Stimulated activated CD8-positive, alpha-beta memory T cell treated with anti-CD3 and anti-CD28 coated beads, Interleukin-15, amount 100 ng/mL, for 24 hours (primary cell): ENCODE measurements at places on chromosomes 5 and 9.

DNA sequence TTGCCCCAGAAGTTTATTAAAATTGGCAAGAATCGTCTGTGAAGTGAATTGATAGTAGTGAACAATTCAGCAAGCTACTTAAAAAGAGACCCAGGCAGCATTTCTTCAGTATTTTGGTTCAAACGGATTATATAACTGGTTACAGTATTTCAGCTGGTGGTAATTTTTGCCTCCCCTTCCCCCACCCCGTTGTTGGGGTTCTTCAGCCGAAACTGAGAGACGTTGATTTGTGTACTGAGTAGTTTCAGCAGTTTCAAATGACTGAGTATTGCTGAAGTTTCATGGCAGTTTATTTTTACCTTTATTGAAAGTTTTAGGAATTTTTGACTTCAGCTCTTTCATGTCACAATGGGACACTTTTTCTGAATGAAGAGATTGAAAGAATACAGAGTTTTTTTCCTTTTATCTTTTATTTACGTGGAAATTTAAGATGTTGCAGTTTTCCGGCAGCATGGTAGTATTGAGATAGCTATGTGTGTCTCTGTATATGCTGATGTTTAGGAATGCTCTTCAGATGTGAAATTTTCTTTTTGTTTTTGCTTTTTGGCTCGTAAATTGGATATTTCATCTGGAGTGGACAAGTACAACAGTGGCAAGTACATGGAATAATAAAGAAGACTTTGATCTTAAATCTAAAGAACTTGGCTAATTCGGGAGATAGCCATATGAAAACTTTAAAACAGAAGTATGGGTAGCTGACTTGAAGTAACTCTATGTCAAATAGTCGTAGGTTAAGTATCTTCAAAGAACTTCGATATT lies 1.9 kb downstream of the GPBP1 start:
- no peak for DNase-seq

GRCh38 chr5:140013536-140013935 lies 29.6 kb downstream of the NRG2 start:
- DNase-seq: no peak

GRCh38 chr5:14416621-14417275 lies 164.8 kb upstream of the OTULINL start:
- no peak for DNase-seq

GRCh38 chr5:2724831-2725230 lies 26.6 kb downstream of the IRX2 start:
- DNase-seq: no peak

DNA sequence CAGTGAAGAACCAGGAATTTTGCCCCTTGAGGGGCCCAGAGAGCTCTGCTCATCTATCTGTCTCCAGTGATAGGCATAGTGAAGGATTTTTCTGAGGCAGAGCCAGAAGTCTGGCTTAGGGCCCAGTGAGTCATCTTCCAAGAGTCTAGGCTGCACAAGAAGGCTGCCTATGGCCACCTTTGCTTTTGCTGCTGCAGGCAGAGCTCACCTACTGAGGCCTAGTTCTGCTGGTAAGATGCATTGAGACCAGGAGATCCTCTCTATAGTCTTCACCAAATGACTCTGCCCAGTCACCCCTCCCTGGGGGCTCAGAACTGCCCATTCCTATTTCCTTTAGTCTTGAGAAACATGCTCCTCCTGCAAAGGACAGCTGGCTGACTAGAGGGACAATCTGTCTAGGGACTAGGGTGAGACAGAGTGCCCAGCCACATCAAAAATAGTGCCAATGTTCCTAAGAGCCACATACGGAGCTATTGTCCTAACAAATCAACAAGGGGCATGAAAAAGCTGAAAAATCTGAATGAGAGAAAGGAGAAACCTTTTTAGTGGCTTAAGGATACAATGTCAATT lies 40.3 kb upstream of the CDKN2AIPNL start:
- DNase-seq: no peak

GRCh38 chr5:150624334-150625163 lies 15.9 kb upstream of the SYNPO start:
- no peak for DNase-seq

DNA sequence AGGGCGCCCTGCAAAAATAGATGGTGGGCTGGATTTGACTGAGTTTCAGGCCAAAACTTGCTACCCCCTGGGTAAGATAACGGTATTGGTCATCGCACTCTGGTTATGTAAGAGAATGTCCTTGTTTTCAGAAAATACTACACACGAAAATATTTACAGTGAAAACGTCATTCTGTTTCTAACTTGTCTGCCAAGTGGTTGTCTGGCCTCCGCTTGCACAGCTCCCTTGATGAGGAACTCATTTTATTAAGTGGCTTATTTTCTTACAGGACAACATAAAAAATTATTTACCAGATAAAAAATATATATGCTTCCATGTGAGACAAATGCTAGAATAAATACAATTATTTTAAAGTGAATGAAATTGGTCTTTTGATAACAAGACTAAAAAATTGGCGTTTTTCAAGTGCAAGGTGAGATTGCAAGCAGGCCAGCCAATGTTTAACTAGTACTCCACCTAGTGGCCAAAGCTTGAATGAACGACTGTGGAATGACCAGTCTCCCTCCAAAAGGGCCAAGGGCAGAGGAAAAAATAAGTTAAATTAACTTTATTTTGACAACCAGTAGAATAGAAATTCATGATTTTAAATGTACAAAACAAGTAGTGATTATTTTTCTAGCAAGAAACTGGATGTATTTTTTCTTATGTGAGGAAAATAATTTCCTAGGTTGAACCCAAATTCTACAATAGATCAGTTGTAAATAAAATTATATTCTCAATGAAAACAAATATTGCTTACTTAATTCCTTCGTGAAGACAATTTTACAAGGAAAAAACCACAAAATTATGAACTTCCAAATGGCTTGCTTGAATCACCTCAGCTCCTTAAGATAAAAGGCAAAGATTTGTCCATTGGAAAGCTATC lies 93.2 kb downstream of the ZFAND5 start:
- DNase-seq: no peak

- DNase-seq: no peak
Observed at GRCh38 chr9:18580151-18580550, 106.2 kb downstream of the ADAMTSL1 start.

GRCh38 chr9:109022873-109023272 lies 9.6 kb upstream of the CTNNAL1 start:
- no peak for DNase-seq

DNA sequence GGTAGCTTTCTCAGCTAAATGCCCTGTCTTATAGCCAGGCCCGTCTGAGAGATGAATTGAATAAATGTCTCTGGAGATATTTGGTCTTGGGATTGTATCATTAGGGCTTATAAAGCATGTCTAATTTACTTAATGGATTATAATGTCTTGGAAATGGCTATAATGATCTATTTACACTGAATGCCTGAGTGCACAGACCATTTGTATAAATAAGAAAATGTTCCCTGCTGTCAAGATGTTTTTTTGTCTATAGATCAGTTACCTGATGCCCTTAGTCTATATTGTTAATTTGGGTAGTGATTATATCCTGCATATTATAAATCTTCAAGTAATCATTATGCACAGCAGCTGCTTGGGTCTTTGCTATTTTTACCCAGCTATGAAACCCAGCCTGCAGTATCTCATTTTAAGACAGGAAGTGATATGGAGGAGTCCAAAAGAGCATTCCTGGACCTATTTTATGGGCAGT lies 112.9 kb upstream of the ACTBL2 start:
- no peak for DNase-seq

DNA sequence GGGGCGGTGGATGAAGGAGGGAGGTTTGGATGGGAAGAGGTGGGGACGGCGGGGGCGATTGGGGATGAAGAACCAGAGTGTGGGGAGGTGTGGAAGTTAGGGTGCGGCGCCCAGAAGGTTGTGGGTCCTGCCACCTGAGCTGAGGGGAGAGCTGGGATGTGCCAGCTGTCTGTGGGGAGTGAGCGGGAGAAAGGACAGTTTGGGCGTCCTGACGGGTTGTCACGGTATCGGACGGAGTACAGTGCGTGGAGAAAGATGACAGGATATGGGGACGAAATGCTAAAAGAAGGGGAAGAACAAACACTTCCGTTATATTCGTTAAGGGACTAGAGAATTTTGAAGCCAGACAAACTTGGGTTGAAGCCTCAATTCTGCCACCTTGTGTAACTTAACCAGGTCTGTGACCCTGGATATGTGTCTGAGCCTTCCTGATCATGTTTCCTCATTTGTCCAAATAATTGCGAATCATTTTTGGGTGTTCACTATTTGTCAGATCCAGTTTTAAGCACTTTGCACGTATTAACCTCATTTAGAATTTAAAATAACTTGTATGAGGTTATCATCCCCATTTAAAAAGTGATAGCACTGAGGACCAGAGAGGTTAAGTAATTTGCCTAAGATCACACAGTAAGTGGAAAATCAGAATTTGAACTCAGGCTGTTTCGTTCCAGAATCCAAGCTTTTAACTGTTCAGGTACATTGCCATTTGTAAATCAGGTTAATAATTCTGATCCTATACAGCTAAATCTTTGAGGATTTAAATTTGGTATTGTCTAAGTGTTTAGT lies 689 bp downstream of the CNTRL start:
- DNase-seq: no peak

DNA sequence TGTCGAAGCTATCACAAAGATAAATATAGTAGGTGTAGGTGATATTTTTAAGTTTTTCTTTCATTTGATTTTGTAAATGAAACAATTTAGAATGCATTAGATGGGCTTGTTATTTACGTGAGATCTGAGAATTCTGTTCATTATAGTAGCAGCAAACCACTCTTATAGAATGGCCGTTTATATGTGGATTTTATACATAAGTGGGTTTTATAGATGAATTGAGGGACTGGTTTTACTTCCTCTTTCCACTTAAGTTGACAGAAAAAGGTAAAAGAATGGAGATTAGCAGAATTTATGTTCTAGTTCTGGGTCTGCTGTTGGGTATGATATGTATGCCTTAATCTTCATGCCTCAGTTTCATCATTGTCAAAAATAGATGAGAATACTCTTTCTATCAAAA lies 5.6 kb downstream of the RMI1 start:
- DNase-seq: no peak

GRCh38 chr5:160284291-160284873 lies 28.0 kb downstream of the CCNJL start:
- DNase-seq: no peak

DNA sequence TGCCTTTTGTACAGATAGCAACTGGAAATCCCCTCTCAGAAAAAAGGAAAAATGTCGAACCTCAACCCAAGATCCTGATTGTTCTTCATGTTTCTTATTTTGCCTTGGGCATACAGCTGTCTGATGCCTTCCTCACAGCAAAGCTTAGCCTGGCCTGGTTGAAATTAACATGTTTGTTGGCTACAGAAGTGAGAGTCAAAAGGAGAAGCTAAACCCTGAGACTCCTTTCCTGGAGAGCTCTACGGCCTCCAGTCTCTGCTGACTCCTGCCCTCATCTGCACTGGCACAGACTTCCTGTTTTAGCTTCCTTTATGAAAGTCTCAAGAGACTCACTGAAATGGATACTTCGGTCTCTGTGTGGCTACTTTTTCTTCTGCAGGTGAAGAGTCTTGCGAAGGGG lies 186.7 kb downstream of the PARP8 start:
- no peak for DNase-seq

GRCh38 chr5:115588640-115589039 lies 13.6 kb downstream of the TICAM2 start:
- no peak for DNase-seq

DNA sequence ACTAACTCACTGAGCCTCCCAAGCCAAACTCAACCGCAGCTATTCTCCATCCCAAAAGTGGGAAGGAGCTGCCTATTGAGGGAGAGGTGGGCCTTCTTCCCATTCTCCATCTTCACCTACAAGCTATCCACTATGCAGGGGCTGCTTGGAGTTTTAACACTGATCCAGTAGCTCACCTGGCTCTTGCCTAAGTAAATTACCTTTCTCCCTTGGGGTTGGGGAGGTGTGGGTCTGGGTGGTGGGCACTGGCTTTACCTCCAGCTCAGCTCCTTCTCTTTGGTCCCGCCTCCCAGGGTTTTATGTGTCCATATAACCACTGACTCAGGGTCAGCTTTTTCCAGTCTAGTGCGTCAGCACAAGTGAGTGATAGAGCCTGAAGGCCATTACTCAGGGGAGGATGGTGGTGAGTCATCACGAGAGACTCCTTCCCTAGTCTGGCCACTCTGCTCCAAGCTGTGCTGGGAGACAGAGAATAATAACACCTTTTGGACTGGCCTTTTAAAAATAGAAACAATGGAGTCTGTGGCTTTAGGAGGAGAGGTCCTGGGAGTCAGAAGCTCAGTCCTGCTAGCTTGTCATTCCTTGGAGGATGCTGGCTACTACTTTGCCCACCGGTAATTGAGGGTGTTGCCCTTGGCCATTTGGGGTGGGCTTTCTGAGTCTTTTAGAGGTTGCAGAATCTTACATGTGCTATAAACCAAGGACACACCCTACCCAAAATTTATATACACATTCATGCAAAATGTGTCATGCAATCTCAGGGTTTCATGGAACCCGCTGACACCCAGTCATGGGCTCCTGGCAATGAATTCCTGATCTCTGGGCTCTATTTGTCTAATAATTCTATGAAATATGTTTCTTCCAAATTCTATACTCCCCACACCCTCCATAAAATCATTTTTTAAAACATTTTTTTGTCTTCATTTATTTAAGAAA lies 35.6 kb upstream of the ATP6V1G1 start:
- no peak for DNase-seq

DNA sequence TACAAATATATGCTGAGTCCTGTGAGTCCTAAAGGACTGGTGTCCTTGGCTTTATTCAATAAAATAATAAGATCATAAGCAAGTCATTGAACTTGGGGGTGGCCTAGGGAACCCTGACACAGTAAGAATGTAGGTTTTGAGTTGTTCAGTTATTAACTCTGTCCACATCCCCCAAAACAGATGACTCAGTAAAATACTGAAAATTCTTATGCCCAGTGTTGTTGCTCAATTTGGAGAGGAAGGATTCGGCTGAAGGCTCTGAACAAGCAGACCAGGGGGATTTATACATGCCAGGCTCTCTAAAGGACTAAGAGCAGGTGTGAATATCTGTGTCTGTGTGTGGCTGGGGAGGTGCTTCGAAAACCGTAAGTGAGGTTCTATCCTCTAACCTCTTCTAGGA lies 173.7 kb downstream of the RMI1 start:
- DNase-seq: no peak

DNA sequence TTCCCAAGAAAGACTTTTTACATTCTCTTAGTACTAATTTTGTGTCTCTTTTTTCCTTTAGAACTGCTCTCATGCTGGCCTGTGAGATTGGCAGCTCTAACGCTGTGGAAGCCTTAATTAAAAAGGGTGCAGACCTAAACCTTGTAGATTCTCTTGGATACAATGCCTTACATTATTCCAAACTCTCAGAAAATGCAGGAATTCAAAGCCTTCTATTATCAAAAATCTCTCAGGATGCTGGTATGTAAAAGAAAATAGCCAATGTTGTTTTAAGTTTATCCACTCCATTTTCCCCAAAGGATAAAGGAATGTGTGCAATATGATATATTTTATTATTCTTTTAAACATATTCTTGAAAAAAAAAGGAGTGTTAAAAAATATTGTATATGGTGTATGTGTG lies 27.3 kb upstream of the TTC23L start:
- DNase-seq: no peak
